ENCODE measurements at places on chromosomes 6 and 20. TPM values are rescaled to one million over a fixed set of nuclear protein-coding genes. Genes with fewer than 3 reads are reported as not detected.

TRIM10 gene
- total RNA-seq: not detected

GPR6 gene
- total RNA-seq: not detected

LTB gene
- total RNA-seq: not detected

TOX2 gene
- 0.37 TPM for total RNA-seq

RGS17 gene
- total RNA-seq: 1.2 TPM

TRERF1 gene
- 2.3 TPM for total RNA-seq

EMILIN3 gene
- 0.24 TPM for total RNA-seq

ARMH2 gene
- total RNA-seq: not detected

BTNL2 gene
- not detected for total RNA-seq

SLC12A5 gene
- 0.74 TPM for total RNA-seq

DEFB114 gene
- total RNA-seq: not detected

- DNase-seq: peak; percentile 85
Observed at GRCh38 chr6:7615611-7616383, 25.8 kb downstream of the SNRNP48 start.

DNA sequence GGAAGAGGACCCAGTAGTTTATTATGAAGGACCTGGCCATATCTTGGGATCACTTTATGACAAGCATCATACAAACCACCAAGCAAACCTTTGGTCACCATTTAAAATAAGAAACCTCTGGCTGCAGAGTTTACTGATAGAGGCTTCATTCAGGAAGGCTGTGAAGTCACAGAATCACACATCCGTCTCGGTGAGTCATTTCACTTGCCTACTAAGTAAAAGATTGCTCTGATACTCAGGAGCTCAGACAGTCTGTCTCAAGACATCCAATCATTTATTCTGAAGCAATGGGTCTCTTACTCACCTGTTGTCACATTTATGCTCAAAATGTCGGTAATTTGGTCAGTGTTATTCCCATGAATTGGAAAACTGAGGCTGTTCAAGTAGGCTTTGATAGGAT is 33.7 kb downstream of the ADGRF5 start:
- DNase-seq: peak; percentile 41

- no peak for DNase-seq
Observed at GRCh38 chr6:64459411-64459944, 823.9 kb downstream of the PHF3 start.

GRCh38 chr6:1481286-1481685 is 91.9 kb downstream of the FOXF2 start:
- DNase-seq: peak; percentile 47

GRCh38 chr20:21090721-21091120 is 15.4 kb downstream of the LINC00237 start:
- no peak for DNase-seq

- DNase-seq: no peak
Observed at GRCh38 chr6:53822401-53823125, 27.8 kb downstream of the LRRC1 start.

GRCh38 chr6:111992851-111993250 is 61.1 kb upstream of the CCN6 start:
- DNase-seq: peak; percentile 9

DNA sequence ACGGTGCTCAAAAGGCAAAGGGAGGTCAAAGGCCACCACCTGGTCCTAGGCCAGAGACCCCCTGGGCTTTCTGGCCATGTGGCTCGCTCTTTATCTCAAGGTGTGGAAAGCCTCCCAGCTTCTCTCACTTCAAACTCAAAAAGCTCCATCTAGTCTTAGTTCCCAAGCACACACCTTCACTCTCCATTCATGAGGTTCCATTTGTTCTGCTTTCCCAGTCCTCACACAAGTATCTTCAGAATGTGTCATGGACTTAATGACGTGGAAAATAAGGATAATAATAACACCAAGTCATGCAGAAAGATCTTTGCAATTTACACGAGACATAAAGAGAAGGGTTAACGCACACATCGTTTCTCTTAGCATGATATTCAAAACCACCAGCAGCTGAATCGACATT is 219.3 kb downstream of the GMDS start:
- no peak for DNase-seq

- no peak for DNase-seq
Observed at GRCh38 chr20:52494244-52494643, 302.7 kb upstream of the ZFP64 start.

GRCh38 chr6:41405941-41406727 is 70.7 kb downstream of the NCR2 start:
- no peak for DNase-seq

DNA sequence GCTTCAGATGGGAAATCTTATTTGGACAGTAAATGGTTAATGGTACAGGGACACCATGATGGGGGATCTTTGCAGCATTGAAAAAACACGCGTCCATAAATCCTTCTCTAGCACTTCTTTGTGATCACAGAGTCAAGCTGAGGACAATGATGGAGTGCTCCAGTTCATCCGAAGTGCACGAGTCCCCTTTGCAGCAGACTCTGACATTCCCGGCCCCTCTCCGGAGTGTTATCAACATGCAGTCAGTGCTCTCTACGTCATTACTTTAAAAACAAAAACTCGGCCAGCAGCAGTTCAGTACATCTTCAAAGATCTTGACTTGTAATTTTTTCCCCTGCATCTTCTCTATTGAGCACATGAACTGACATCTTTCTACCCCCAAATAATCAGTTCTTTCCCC is 185.5 kb upstream of the AKAP12 start:
- no peak for DNase-seq

GRCh38 chr6:139060332-139060731 is 31.8 kb downstream of the ABRACL start:
- DNase-seq: no peak

GRCh38 chr6:56716229-56716628 is 73.5 kb upstream of the DST start:
- DNase-seq: no peak

- no peak for DNase-seq
Observed at GRCh38 chr6:131532580-131533039, 40.4 kb upstream of the ARG1 start.

DNA sequence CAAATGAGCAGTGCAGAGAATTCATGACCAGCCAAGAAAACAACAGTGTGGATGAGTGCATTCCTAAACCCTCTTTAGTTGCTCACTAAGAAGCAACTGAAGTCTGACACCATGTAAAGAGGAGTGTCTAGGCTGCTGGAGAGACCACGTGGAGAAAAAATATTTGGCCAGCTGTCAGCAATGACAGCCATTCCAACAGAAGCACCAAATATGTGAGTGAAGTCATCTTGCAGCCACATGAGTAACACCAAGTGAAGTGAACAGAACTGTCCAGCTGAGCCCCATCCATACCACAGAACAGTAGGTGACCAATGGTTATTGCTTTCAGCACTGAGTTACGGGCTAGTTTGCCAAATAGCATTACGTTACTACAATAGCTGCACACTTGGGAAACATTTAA is 89.4 kb downstream of the TBXT start:
- DNase-seq: no peak

DNA sequence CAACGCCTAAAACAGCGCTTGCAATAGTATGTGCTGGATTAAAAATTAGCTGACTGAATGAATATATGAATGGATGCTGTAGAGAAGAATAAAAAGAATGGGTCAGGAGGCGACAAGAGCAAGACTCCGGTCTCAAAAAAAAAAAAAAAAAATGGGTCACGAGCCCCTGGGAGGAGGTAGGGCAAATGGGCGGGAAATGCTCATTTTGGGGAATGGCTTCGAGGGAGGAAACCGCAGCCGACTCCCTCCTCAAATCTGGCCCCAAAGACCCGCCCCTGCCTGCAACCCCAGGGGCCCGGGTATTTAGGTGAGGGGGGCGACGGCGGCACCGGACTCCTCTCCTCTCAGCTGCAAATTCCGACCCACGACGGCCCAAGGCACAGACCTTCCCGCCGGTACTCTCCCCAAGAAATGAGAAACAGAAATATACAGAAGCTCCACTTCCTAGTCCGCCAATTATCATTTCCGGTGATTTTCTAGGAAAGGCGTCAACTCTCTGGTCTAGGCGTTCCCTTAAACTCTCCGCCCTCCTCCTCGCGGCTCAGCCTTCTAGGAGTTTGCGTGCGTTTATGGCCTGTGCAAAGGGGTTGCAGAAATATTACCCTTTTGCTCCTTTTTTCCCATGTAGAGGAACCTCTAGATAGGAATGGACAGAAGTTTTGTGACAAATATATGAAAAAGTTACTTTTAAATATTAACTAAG is at the start of gene ZNF311:
Gene ZNF311 (minus strand): TSS at position 133 of the 703 bp plus-strand sequence. CDS start 1,361 bp downstream, outside the sequence.
- no peak for DNase-seq

DNA sequence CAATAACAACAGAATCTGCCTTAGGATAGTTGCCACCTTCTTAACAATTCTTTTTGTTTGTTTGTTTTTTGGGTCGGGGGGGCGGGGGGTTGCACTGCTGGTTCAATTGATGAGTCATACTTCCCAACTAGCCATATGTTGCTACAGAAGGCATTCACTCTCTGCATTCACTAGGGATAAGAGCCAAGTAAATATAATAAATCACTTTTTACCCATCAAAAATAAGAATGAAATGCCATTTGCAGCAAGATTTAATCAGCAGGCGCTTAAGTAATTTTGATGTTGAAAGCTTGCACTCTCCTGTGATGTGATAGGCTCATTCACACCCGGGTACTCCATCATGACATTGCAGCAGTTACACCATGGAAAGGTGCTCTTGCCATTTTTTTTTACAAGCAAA is 209.8 kb downstream of the HIVEP2 start:
- no peak for DNase-seq

- no peak for DNase-seq
Observed at GRCh38 chr6:511488-512137, 120.1 kb downstream of the IRF4 start.

GRCh38 chr20:48574383-48574782 is 253.4 kb downstream of the PREX1 start:
- peak; percentile 71 for DNase-seq

GRCh38 chr6:31525932-31526591 is 2.7 kb upstream of the MCCD1 start:
- DNase-seq: no peak

GRCh38 chr20:39660226-39660625 is 698.1 kb downstream of the DHX35 start:
- DNase-seq: no peak

- no peak for DNase-seq
Observed at GRCh38 chr6:149035766-149036165, 281.7 kb upstream of the TAB2 start.

- no peak for DNase-seq
Observed at GRCh38 chr20:50799890-50800550, 5.2 kb downstream of the BCAS4 start.

DNA sequence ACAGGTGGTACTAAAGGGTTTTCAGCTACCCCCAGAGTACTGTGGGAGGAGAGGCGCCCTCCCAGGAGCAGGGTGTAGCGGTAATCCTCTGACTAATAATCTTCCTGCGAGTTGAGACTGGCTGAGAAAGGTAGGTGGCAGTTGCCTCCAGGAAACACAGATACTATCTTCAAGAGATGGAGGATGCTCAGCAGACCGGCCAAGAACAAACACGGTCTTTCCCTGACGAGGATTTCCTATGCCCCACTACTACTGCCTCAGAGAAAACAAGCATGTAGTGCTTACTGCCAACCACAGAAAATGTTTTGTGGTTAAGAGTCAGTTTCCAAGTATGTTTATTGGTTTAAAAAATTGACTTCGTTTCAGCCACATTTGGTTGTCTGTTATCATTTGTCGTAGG is 26.8 kb downstream of the C6orf89 start:
- DNase-seq: no peak

GRCh38 chr6:159080217-159080976 is 35.6 kb upstream of the TAGAP start:
- DNase-seq: no peak

DNA sequence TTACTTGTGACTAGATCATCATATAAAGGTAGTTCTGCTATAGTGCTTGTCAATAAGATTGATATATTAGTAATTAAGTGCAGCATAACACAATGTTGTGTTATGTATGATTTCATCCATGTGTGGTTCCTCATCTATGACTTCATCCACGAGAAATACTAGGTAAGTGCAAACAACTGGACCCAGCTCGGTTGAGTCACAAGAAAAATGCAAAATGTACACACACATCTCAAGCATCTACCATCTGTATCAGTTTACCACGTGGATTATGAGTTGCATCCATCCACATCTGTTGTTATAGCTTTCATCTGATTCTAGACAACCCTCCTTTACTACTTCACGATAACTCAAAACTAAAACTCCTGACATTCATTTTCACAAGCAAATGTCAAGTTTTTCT is 517.0 kb upstream of the CITED2 start:
- no peak for DNase-seq

DNA sequence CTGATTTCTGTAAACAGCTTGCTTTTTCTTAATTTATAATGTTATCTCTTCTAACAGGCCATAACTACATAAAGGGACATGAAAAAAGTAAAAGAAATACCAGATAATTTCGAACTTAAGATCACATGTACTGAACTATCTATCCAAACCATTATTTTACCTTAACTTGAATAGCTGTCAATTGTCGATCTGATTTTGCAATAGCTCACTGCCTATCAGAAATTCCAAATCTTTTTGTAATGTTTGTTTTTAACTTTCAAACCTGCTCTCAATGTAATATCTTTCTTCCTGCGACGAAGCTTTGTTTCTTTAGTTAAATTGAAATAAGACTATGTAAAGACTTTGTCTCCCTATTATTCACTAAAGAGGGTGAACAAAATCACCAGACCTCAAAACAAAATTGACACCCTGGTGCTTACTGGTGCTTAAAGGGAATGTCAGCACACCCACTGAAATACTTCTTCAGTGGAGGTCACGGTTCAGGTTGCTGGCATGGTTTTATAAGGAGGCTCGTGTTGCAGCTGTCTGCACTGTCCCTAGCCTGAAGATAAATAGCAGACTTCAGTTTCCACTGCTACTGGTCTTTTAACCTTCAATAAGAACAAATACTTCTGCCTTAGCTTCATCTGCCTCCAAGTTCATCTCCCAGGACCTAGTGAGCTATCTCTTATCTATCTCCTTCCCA is 117.5 kb upstream of the QKI start:
- DNase-seq: no peak

DNA sequence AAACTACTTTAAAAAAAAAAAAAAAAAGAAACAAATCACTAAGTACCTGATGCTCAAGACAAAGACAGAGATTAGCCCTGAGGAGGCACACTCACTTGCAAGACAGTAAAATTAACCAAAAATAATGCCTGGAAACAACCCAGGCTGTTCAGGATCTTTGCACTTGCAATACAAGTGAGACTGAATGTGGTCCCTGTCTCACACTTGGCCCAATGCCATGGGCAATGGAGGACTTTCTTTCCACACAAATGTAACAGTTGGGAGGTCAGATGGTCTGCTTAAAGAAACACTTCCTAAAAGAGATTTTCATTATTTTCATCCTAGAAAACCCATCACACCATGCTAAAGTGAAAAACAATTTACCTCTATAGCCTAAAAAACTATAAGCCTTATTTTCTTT is 16.2 kb downstream of the STAU1 start:
- DNase-seq: peak; percentile 49

GRCh38 chr20:58988565-58988882 is 7.5 kb downstream of the NELFCD start:
- no peak for DNase-seq

- DNase-seq: no peak
Observed at GRCh38 chr6:147510929-147511590, 2.6 kb downstream of the SAMD5 start.

DNA sequence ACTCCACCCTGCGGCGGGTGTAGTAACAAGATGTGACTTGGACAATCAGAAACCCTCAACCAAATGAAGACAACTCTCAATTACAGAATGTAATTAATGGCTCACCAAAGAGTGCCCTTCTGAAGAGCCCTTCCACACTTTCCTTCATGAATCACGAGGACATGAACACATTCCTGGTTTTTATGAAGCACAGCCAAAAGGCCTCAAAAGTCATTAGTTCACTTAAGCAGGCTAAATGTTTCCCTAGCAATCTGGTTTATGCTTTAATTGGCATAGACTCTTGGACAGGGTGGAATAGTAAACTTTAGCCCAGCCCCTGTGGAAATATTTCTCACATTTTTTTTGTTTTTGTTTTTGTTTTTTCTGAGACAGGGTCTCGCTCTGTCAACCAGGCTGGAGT is 20.5 kb downstream of the CPNE5 start:
- no peak for DNase-seq

Data from SK-MEL-5 (cell line).